ENCODE measurements at places on chromosomes 4 and X.
A peak's percentile ranks its signal among the peaks of the same experiment; 100 is the strongest.

DNA sequence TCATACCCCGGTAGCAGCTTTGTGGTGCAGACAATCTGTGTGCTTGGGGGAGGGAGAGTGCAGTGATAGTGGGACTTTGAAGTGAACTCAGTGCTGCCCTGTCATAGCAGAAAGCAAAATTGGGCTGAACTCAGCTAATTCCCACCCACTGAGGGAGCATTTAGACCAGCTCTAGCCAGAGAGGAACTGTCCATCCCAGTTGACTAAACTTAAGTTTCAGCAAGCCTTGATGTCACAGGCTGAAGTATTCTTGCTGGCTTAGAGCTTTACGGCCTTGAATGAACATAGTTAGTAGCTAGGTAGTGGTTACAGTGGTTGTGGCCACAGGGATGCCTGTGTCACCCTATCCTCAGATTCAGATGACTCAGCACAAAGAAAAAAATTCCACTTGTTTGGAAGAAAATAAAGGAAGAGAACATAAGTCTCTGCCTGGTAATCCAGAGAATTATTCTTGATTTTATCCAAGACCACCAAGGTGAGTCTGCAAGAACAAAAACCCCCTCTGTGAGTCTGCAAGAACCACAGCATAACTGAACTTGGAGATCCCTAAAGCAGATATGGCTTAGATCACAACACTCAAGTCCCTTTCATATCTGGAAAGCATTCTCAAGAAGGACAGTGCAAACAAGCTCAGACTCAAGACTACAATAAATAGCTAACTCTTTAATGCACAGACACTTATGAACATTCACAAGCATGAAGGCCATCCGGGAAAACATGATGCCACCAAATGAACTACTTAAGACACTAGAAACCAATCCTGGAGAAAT is 39.4 kb downstream of the ADH7 start:
- DNase-seq = no peak

GRCh38 chr4:150584111-150584915 is 2.4 kb downstream of the MAB21L2 start:
- DNase-seq = no peak

DNA sequence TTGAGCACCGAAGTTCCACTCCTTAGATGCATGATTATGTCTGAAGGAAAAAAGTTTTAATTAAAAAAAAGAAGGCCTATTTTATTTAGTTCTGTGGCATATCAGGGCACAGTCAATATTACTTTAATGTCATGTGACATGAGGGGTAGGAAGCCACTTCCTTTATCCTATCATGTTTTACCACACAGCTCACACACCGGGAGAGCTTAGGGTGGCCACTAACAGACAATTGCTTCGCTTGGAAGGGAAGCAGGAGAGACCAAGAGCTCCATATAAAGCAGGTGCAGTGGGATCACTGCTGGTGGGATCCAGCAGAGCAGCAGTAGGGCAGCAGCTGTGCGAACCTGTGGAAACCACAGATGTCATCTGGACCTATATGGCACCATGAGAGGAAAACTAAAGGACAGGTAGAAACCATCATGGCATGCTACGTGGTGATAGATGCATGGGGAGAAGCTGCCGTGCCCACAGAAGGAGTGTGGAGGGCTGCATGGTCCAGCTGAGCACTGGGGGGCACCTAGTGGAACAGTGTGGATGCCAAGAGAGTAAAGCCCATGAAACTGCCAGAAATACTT is 52.0 kb downstream of the DTHD1 start:
- DNase-seq = no peak

GRCh38 chr4:76622717-76623116 is 187.7 kb downstream of the SHROOM3 start:
- no peak for DNase-seq

DNA sequence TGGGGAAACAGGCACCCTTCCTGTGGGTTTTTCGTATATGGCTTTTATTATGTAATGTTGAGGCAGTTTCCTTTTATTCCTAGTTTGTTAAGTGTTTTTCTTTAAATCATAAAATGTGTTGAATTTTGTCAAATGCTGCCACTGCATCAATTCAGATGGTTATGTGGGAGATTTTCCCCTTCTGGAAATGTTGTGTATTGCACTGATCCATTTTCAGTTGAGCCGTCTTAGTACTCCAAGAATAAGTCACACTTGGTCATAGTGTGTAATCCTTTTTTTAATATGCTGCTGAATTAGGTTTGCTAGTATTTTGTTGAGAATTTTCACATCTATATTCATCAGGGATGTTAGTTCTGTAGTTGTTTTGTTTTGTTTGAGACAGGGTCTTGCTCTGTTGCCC is 9.5 kb upstream of the CTBP1 start:
- DNase-seq = no peak

- no peak for DNase-seq
Measured at GRCh38 chr4:90769251-90769650, 642.1 kb downstream of the CCSER1 start.

DNA sequence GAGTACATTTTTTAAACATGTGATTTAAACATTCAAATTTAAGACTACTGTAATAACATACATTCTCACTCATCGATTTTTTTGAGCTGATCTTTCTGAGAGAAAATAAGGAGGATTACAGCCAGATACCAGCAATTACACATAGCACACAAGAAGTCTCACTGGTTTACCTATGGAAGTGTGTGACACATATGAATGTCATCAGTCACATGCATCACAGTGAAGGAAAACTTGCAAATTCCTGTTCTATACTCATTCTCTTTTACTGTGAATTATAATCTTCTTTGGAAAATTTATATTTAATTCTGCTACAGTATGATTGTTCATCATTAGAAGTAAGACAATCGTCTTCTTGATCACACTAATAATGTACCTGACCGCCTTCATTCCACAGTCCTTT is 21.3 kb upstream of the BMP2K start:
- no peak for DNase-seq

DNA sequence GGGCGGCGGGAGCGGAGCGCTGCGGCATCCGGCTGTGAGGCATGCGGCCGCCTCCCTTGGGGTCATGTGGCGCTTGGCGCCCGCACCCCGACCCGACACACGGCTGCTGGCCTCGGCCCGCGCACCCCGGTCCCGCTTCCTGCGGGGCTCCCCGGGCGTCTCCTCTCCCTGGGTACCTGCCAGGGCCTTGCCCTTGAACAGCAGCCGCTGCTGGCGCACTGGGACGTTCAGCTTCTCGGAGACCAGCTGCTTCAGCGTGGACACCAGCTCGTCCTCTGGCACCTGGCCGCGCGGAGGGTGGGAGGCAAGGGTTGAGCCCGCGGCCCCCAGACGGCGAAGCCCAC is 391 bp downstream of the UBL4A start:
- no peak for DNase-seq

DNA sequence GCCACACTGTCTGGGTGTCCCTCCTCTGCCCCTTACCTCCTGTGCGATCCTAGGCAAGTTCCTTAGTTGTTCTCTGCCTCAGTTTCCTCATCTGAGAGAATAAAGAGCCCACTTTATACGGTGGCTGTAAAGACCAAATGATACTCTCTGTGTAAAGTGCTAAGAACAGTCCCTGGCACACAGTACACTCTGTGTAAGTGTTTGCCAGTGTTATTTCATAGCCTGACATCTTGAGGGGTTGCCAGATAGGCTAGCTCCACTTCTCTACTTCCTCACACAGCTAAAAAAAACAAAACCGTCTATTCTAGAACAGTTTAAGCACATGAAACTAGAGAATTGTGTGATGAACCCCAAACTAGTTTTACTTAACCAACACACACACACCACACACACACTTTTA is 17.1 kb downstream of the SPON2 start:
- DNase-seq = no peak

- no peak for DNase-seq
Measured at GRCh38 chr4:84952776-84953175, 13.7 kb downstream of the WDFY3 start.

- DNase-seq = no peak
Measured at GRCh38 chr4:148064451-148064850, 332.6 kb downstream of the ARHGAP10 start.

GRCh38 chr4:128388352-128388630 is 100.7 kb upstream of the PGRMC2 start:
- DNase-seq = no peak

DNA sequence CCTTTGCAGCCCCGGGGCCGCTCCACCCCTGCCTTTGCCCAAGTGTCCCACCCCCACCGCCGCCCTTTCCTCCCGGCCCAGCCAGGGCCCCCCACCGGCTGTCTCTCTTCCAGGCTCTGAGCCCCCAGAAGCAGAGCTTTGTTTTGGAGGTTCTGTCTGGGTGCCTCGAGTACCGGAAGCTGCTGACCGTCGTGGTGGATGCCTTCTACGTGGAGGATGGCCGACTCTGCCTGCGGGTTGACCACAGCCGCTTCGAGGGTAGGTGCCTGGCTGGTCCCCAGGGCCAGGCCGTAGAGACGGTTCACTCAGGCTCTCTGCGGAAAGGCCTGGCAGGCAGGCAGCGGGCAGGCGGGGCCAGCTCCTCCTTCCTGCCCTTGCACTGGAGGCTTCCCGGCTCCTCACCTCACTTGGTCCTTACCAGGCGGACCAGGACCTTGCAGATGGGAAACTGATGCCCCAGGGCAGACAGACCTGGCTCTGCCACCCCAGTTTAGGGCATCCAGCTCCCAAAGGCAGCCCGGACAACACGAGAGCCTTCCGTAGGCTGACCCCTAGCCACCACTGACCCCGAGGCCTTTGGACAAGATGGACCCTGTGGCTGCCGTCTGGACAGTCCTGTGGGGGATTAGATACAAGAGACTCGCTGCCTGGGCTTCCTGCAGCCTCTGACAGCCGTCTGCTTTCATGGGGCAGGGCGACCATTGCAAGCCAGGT is 18.2 kb downstream of the CFAP99 start:
- no peak for DNase-seq

GRCh38 chr4:26959654-26960047 is 99.0 kb downstream of the STIM2 start:
- DNase-seq = no peak

DNA sequence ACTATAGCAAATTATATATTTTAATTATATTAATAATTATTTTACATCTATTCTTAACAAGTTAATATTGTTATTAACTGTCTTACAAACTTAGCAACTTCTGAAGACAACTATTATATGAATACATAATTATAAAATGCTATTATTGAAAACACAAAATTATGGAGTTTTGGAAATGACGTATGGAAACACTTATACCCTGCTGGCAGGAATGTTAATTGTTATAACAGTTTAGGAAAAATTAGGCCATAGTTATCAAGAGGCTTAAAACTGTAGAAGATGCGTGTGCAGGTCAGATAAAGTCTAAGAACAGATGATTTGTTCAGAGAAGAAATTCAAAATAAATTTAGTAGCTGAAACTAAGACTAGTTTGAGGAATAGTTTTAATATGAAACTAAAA is 211.7 kb downstream of the FAT4 start:
- DNase-seq = no peak

GRCh38 chr4:155809835-155810234 is 51.0 kb downstream of the GUCY1B1 start:
- DNase-seq = no peak

- no peak for DNase-seq
Measured at GRCh38 chr4:94934864-94935263, 177.1 kb downstream of the BMPR1B start.

GRCh38 chr4:15362541-15362940 is 65.3 kb upstream of the C1QTNF7 start:
- no peak for DNase-seq

DNA sequence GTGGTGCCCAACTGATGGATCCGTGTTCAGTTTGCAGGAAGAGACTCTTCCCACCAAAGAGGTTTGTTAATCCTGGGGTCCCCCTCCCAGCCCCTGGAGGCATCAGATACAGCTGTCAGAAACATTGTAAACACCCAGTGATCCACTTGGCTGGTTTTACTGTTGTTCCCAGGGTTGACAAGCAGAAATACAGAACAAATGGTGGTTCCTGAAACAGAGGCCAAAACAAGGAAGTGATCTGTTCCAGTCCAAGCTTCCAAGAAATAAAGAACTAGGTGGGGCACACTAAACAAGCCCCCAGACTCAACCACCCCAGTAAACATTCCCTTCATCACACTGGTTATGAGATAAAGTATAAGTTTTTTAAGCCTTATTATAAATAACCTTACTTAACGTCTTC is 1.4 kb downstream of the TMLHE start:
- DNase-seq = no peak

- DNase-seq = no peak
Measured at GRCh38 chr4:116585246-116585645, 500.1 kb downstream of the TRAM1L1 start.

GRCh38 chr4:10554694-10555093 is 97.5 kb upstream of the ZNF518B start:
- DNase-seq = peak; percentile 18

GRCh38 chrX:41956027-41956426 is 32.7 kb upstream of the CASK start:
- DNase-seq = no peak

GRCh38 chr4:151165205-151166000 is 66.0 kb downstream of the RPS3A start:
- no peak for DNase-seq

GRCh38 chrX:20181598-20182329 is 40.1 kb upstream of the EIF1AX start:
- DNase-seq = no peak

DNA sequence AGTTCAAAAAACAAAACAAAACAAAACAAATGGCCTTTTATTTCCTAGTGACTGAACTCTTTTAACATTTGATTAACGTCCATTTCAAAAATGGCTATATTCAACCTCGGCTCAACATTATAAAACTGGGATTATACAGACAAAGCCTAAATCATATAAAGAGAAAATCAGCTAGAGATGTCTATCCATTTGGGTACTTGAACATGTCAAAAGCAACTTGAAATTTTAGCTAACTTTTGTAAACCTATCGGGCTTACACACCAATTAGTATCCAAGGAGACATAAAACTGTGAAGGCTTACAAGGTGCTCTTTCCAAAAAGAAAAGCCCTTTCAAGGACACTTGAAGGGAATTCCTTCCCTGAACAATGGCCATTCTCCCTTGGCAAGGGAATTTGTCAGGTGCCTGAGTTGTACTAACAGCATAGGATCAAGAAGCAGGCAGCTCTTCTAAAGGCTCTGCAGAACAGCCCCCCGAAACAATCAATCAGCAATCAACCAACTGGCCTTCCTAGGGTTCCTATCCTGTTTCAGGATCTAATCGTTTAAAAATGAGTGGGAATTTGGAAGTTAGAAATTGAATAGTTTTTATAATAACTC is 633.7 kb upstream of the HTR2C start:
- DNase-seq = no peak

DNA sequence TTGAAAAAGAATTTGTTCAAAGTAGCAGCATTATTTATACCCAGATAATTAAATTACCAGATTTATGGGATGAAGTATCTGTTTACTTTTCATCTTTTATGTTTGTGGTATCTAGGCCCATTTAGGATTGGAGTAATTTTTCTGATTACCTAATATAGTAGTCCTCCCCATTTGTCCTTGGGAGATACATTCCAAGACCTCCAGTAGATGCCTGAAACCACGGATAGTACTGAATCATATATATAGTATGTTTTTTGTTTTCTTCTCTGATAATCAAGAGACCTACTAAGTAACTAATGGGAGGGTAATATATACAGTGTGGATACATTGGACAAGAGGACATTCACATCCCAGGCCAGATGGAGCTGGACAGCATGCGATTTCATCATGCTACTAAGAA is 30.7 kb upstream of the PTPN13 start:
- no peak for DNase-seq
